ENCODE measurements at places on chromosomes 11 and 22. TPM values are rescaled to one million over a fixed set of nuclear protein-coding genes. Genes with fewer than 3 reads are reported as not detected.

DNA sequence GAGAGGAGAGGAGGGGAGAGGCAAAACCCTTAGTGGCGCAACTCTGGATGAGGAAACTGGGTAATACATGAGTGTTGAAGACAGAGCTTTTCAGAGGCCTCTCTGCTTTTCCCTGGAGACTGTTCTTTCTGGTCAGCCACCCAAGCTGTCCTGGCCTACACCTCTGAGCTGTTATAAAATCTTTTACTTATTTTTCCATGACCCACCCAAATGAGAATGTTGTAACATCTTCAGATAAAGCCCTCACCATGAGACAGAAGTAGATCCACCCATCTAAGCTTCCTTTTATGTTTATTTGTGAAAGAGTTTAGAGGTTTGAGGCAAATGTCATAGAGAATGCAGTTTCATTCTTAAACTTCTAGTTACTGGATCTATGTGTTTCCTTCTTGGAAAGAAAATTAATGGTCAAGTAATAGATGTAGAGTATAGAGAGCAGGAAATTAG is 20.3 kb upstream of the APLP2 start:
- DNase-seq, result no peak

ISX gene
- polyA plus RNA-seq, result not detected

- DNase-seq, result no peak
Observed at GRCh38 chr11:125451400-125452124, 44.5 kb downstream of the FEZ1 start.

DNA sequence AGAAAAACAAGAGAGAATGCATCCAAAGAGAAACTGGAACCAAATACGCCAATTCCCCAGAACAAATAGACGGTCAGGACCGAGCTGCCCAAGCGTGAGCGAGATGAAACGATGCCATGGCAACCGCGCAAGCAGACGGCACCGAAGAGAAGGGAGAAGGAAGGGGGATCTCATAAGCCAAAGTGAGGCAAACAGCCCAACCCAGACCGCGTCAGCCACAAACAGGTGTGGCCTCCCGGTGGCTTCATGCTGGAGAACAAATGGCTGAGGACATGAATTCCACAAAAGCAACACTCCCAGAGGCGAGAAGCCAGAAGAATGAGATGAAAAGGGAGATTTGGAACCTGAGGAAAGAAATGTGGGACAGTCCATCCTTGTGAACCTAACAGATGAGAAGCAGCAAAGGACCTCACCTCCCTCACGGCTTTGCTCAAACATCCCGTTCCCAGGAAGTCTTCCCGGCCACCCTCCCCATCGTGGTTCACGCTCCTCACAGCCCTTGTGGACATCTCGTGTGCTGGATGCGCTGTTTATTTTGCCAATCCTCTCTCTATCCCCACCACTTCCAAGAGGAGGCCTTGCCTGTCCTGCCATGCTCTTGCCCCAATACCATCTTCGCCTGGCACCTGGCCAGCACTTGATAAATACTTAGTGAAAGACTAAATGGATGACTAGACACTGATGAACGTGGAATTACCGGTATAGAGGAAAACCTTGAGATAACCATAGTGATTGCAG is 89.1 kb upstream of the RTL6 start:
- DNase-seq, result no peak

Data from AG04450 (cell line).